AML-193 (cell line): ENCODE measurements at places on chromosomes 2 and 18.

GRCh38 chr2:32711219-32711618 is 83.4 kb downstream of the TTC27 start:
- DNase-seq: no peak

DNA sequence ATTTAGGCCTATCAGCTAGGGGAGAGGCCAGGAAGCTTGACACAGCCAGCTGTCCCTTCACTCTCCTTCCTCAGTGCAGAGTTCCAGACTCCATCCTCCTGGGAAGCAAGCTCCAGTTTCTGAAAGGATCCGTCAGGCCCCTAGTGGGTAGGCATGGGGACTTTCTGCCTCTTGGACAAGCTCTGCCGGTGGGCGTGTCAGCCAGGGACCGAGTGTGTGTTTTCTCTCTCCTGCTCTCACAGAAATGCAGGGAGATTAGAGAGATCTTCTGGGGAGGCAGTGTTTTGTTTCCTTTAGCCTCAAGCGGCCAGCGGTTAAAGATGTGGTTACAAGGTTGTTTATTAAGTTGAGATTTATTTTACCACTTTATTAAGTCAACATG is 29.9 kb upstream of the OTOS start:
- no peak for DNase-seq

GRCh38 chr2:54336977-54337255 is 80.9 kb upstream of the TSPYL6 start:
- no peak for DNase-seq

GRCh38 chr2:192002418-192002817 is 155.5 kb upstream of the CAVIN2 start:
- DNase-seq: no peak

- DNase-seq: no peak
Measured at GRCh38 chr2:165471349-165471950, 2.0 kb downstream of the CSRNP3 start.
